ENCODE measurements at places on chromosomes 5 and 9. TPM values are rescaled to one million over a fixed set of nuclear protein-coding genes. Genes with fewer than 3 reads are reported as not detected.

DNA sequence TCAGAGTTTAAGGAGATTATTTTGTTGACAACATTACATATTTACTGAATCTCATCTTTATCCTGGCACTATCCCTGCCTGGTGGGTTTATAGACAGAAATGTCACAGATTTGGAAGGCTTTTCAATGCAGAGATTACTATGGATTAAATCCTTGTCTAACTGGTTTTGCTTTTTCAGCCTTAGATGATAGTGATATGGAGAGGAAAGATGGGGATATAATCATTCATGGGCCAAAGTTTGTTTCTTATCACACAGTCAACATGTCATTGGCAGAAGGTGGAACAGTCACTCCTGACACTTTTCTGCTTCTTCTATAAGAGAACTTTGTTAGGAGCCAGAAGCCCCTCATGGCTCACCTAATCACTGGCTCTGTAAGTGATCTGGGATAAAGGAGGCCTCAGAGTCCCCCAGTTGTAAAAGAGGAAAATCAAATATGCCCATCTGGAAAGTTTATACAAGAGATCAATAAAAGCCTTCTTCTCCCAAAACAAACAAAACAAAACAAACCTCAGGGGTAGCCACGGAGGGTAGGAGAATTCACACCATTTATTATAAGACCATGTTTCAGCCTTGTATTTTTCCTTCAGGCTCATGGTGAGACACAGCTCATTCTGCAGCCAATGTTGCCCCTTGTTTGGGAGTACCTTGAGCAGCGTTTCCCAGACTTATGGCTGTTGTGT, 101.2 kb downstream of the PCSK1 start:
- DNase-seq = no peak

DNA sequence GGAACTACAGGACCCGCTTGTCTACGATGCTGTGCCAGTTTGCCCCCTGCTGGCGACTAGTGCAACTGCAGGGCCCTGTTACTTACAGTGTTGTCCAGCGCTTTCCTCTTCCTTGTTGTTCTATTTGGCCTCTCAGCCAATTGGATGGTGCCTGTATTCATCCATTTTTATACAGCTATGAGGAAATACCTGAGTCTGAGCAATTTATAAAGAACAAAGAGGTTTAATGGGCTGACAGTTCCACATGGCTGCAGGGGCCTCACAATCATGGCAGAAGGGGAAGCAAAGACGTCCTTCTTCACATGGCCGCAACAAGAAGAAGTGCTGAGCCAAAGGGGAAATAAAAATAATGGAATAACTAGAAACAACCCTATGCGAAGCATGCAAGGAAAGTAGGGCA, 78.7 kb upstream of the PLEKHG4B start:
- no peak for DNase-seq

DNA sequence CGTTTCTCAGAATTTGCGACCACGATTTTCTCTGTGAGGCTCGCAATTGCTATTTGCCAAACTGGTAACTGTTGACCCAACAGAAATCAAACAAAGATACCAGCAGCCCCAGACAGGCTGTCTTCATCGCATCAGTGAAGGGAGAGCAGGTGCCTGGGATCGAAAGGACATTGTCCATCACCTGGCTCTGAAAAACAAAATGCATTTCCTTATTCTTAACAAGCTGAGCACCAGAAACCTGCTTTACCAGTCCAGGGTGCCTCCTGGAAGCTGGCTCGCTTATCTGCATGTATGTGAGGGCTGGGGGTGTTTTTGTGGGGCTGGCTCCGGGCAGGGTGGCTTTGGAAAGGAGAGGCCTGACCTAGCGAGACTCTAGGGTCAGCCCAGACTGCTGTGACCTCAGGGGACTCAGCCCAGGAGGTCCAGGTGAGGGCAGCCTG, 24.7 kb downstream of the WWC1 start:
- no peak for DNase-seq

The PCDHGB7 gene
- total RNA-seq = not detected

DNA sequence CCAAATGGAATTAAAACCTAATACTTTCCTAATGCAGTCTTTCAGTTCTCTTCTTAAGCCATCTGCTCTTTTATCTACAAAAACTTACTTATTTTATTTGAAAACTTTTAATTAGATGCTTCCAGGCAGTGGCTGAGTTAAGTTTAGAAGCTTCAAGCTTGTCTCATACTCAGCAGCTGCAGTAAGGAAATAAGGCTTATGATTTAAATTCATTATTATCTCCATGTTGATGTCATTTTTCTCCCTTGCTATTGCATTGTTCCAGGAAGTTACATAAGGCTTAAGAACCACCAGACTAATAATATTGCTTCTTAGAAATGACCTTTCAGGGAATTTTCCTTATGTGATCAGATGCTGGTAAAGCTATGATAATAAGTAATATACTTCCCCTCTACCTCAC, 119.6 kb downstream of the PPP2R2B start:
- no peak for DNase-seq

The EXOC3 gene
- 68.8 TPM for total RNA-seq

The LRRTM2 gene
- total RNA-seq = not detected

The ARSI gene
- not detected for total RNA-seq

The SH3RF2 gene
- total RNA-seq = 0.38 TPM

The ADAMTS2 gene
- total RNA-seq = not detected

GRCh38 chr9:74333384-74334032, 163.6 kb upstream of the RORB start:
- DNase-seq = no peak

The SPOCK1 gene
- 0.73 TPM for total RNA-seq

DNA sequence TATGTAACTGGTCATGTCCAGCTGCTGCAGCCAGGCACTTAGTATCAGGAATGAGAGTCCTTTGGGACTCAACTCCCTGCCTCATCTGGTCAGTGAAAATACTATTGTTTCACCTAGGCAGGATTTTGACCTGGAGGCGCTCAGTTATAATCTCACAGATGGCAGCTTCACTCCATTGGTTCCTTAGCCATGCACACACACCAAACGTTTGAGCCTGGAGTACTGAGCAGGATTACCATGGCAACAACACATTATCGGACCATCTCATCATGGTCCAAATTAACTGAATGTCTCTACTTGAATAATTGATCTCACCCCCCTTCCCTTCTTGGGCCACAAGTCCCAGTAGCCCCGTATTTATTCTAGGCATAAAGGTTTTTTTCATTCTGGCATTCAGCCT, 15.0 kb upstream of the SREK1 start:
- DNase-seq = no peak

- DNase-seq = no peak
Observed at GRCh38 chr9:132791699-132792240, 86.3 kb downstream of the AK8 start.

GRCh38 chr9:18893046-18893445, 140.0 kb downstream of the SAXO1 start:
- DNase-seq = no peak

DNA sequence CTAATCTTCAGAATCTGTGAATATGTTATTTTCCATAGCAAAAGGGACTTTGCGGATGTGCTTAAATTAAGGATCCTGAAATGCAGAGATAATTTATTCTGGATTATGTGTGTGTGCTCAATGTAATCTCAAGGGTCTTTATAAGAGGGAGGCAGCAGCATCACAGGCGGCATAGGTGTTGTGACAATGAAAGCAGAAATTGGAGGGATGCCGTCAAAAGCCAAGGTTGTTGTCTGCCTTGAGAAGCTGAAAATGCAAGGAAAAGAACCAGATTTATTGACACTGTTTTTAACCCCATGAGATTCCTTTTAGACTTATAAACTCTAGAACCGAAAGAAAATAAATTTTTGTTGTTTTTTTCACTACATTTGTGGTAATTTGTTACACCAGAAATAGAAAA, 948.5 kb downstream of the TLE4 start:
- DNase-seq = no peak

DNA sequence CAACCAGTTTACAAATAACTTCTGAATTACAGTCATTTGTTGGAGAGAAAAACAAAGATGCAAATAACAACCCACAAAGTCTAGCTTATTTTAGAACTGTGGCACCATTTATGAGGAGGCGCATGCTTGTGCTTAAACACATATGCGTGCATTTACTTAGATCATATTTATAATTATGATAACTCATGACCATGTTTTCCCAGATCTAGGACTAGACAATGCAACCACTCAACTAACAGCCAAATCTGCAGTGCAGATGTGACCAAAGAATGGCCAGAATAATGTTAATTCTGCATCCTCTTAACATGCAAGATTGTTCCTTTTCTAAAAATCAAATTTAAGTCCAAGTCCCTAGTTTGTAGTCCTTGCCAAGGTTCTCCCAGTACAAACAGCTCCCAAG, 167.3 kb upstream of the FST start:
- DNase-seq = no peak

DNA sequence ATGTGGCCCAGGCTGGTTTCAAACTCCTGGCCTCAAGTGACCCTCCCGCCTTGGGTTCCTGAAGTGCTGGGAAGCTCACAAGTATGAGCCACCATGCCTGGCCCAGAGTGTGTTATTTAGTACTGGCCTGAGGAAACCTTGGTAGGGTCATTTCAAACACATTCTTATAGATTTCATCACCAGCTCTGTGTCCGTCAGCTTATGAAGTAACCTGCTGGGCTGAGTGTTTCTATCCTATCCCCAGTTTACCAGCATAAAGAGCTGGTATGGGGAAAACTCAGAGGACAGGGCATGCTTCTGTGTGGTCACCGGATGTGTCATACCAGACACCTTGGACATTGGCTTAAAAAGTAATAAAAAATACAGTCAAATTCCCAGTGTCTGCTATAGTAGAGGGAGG, 45.3 kb downstream of the PTPN3 start:
- DNase-seq = no peak

DNA sequence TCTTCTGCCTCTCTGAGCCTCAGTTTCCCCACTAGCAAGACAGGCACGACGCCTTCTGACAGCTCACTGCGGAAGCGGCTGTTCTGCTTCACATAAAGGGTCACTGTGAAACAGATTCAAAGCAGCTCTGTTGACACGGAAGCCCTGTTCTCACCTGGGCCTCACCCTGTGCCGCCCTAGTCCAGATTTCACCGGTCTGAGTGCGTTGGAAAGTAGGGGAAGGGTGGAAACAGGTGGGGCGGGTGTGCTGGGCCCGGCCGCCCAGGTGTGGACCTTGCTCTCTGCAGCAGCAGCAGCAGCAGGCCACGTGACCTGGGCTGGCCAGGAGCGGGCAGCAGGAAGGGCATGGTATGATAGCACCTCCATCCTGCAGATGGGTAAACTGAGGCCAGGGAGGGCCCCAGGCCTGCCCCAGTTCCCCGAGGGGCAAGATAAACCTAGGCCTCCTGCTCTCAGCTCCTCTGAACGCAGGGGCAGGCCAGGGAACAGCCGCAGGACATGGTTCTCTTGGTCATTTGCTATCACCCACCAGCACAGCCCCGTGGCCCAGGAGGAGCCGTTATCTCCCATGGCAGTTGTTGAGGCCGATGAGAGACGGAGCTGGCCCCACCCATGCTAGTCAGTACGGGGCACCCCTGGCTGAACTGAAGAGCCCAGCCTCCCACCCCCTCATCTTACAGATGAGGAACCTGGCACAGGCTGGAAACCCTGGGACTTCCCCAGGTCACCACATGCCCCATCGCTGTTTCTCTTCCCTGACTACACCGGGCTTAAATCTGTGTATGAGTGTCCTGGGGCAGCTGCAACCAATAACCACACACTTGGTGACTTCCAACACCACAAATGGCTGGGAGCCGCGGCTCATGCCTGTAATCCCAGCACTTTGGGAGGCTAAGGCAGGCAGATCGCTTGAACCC, 12.1 kb downstream of the PTGES2 start:
- no peak for DNase-seq

The HEXB gene
- total RNA-seq = 87.6 TPM

DNA sequence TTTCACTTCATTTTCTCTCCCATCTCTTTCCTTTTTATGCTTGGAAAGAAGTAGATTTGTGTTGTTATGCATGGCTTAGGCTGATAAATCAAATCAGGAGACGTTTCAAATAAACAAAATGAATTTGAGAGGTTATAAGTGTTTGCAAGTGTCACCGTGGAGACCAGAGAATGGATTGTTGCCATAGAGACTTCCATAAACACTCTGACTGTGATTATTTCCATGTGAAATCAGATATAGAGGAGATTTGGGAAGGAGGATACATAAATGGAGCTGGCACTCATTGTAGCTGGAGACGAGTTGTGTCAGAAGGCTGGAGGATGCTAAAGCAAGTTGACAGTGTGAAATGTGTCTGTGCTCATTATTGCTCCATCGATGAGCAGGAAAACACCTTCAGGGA, 84.2 kb upstream of the PCSK1 start:
- no peak for DNase-seq

The CER1 gene
- total RNA-seq = not detected

The KIF2A gene
- total RNA-seq = 250 TPM

DNA sequence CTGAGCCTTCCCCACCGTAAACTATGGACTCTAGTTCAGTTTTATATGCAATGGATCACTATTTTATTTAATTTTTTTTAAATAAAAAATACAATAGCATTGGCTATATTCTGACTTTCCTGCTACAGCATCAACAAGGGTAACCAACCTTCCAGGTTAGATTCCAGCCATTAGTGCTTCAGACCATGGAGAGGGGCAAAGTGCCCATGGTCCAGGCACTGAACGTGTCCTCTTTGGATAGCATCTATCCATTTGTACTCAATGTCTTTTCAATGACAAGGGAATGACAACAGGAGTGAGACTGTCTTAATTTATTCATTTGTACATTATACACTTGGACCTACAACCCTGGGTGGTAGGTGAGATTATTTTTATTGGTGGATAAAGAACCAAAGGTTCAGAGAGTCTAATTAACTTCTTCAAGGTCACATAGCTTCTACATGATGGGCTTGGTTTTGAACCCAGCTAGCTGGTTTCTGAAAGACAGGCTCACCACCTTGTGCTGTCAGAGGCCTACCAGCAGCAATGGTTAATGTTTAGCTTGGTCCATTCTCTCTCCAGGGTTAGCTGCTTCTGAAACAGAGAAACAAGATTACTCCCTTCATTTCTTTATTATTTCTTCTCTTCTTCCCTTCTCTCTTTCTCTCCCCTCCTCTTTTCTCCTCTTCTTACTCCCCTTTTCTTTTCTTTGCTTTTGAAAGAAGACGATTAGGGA, 11.5 kb downstream of the TMEM171 start:
- no peak for DNase-seq

The SEMA4D gene
- 339 TPM for total RNA-seq

The ANKRD18A gene
- 3.4 TPM for total RNA-seq

The SPINK13 gene
- total RNA-seq = not detected

The TRIP13 gene
- 26.6 TPM for total RNA-seq

DNA sequence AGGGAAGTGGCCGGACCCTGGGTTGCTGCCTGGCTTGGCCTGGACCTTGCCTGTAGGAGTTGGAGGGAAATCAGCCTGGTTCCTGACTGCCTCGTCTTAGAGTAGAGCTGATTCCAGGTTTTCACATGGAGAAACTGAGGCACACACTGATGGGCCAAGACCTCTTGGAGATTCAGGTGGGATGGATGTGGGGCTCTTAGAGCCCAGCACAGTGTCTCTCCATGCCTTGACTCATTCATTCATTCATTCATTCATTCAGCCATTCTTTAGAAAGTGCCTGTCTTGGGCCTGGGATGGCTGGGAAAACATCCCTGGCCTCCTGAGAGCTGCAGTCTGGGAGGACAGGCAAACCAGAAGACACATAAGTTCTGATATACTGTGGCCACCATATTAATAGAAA, 2.2 kb downstream of the LRRC8A start:
- no peak for DNase-seq
